Stimulated activated CD8-positive, alpha-beta memory T cell treated with anti-CD3 and anti-CD28 coated beads, Interleukin-15, amount 100 ng/mL, for 1 hour (primary cell): ENCODE measurements at places on chromosomes 6 and 20.

DNA sequence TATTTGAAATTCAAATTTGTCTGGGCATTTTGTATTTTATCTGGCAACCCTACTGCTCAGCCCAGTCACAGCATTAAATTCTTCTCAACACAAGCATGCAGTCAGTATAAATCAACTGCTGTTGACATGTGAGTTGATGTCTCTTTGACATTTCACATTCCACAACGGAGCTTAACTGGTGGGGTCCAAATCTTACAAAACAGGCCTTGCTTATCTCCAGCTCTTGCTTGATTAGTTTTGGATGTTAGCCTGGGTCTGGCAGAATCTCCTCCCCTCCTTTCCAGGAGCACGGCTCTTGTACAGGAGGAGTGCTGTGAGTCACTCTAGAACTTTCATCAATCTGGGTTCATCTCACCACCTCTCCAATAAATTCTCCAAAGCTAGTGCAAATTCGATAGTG, 80.8 kb upstream of the PHACTR1 start:
- no peak for DNase-seq

- no peak for DNase-seq
Measured at GRCh38 chr6:96784650-96785049, 52.6 kb downstream of the GPR63 start.

GRCh38 chr20:53806683-53807401, 213.2 kb upstream of the ZNF217 start:
- DNase-seq = no peak

GRCh38 chr20:33673114-33673409, 1.2 kb downstream of the NECAB3 start:
- DNase-seq = no peak

DNA sequence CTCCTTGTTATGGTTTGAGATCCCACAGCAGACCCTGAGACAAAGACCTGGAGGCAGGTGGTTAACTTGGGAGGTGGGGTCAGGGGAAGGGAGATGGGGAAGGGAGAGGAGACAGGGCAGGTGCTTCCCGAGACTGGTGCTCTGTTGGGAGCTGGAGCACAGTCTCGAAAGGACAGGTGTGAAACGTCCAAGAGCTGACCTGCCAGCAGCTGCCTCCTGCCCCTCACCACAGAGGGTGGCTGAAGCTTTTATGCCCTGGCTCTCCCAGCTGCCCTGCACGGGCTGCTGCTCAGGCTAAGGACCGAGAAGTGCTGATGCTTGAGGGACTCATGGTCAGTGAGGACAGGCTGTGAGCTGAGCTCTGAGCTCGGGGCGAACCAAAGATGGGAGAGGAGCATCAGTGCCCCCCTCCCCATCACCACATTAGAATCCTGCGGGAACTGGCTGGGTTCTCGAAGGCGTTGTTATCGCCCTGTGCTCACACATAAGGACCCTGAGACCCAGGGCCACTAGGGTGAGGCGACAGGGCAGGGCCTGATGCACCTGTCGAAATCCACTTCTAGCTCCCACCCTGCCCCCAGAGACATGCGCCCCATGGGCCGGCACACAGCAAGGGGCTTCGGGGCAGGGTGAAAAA, 25.3 kb upstream of the CD93 start:
- DNase-seq = no peak

- DNase-seq = no peak
Measured at GRCh38 chr6:154991207-154991606, 3.9 kb upstream of the TIAM2 start.

DNA sequence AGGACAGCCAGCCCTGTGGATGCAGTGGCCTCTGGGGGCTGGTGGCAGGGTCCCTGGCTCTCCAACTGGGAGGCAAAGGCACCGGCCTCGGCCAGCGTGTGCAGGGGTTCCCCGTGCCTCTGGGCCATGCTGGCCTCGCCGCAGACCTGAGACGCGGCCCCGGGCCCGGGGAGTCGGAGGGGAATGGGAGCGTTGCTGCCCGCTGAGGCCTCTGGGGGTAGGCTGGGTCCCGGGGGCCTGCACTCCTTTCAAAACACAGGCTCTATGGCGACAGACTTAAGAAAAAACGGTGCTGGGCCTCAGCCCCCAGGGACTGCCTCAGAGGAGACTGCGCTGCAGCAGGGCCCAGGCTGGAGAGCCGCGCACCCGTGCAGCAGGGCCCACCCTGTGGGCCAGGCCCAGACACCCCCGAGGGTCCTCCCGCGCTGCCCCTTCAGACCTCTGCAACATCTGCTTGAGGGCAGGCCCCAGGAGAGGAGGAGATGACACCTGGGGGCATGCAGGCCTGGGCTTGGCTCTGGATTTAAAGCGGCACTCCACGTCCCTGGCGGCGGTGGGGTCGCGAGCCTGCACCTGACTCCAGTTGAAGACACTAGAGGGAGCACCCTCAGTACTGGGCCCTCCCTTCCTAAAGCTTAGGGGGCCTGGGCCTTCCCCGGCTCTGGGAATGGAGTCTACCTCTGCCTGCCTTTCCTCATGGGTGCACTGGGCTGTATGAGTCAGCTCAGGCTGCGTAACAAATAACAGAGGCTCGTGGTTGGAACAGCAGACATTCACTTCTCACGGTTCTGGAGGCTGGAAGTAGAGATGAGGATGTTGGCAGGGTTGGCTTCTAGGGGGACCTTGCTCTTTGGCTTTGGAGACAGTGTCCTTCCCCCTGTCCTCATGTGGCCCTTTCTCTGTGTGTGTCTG, 117.4 kb upstream of the RPS6KA2 start:
- DNase-seq = no peak

GRCh38 chr20:34968042-34968775, 12.5 kb downstream of the MYH7B start:
- no peak for DNase-seq
